ENCODE measurements at places on chromosomes 2 and 18.

DNA sequence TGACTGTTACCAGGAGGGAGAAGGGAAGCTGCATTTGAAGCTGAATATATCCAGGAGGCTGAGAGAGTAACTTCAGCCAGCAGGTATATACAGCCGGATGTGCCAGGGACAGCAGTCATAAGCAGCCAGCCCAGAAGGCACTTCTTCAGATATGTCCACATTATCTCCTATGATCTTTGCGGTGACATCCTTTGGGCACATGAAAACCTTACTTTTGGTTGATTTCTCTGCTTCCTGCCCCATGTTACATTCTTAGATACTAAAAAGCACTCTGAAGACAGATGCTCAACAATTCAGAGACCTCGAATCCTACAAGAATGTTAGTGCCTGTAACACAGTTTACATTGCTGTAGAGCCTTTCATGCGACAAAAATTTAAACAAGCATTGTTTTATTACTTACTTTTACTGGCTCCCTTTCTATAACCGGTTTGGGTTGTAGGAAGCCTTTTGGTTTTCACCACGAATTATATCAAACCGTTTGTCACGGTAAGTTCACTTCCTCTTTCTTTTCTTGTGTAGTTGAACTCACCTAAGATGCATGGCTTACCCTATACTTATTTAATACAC lies 50.3 kb upstream of the TLK1 start:
- DNase-seq: peak; percentile 75

GRCh38 chr2:12988279-12988678 lies 271.5 kb downstream of the TRIB2 start:
- no peak for DNase-seq

- DNase-seq: no peak
Measured at GRCh38 chr2:186595219-186595618, 5.4 kb downstream of the ITGAV start.

- DNase-seq: no peak
Measured at GRCh38 chr2:128969374-128969773, 650.7 kb upstream of the HS6ST1 start.

- DNase-seq: no peak
Measured at GRCh38 chr2:162063281-162063680, 10.7 kb downstream of the DPP4 start.

DNA sequence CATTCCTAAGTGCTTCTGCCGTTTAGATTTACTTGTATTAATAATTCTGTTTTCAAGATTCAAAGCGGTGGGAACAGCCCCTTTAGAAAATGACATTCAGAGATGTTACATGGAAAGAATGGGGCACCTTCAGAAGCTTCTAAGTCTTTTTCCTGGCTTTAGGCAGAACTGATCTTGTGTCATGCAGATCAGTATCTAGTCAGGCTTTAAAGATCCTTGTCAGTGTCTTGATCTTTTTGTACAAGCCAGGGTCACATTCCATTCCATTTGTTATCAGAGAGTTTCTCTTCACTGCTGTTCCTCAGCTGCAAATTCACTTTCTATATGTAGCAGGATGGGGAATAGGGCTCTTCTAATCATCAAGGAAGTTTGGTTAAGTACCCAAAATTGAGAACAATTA lies 275.3 kb downstream of the DCC start:
- DNase-seq: no peak

GRCh38 chr18:27780061-27780745 lies 396.7 kb downstream of the CDH2 start:
- no peak for DNase-seq

DNA sequence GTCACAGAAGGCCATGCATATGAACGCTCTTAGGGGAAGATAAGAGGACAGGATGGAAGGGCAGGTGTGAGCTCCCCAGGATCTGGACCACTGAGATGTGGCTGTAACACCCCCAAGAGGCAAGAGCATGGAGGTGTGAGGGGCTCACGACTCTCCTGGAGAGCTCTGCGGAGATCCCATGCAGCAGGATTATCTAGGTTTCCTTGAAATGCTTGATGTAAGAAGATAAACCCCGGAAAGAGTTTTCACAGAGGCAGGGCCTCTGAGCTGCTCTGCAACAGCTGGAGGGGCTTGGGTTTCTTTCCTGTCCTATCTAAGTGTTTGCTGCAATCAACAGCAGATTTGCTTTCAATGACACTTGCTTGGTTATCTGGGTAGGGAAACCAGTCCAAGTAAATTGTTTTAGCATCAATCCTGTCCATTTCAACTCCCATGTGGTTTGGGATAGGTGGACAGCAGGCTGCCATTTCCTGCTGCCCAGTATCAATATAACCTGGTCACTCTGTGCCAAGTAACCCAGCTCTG lies 138.9 kb downstream of the SMAD2 start:
- no peak for DNase-seq

- DNase-seq: peak; percentile 86
Measured at GRCh38 chr18:46155641-46156051, 51.5 kb downstream of the HAUS1 start.

GRCh38 chr2:134245340-134245984 lies 8.4 kb upstream of the MGAT5 start:
- DNase-seq: peak; percentile 88

DNA sequence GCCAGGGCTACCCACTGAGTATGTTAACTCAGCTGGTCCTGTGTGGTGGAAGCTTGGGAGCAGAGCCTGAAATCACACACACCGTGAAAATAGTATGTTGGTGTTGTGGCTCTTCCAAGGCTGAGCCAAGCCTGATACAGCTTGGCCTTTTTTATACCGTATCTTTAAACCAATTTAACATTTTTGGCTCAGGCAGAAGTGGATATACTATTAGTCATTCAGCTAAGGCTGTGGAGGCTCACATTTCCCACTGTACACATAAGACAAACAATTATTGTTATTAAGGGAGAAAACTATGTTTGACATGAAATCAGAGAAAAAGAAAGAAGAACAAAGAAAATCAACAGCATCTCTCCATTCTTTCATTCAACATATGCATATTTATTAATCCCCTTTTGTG lies 159.0 kb downstream of the BCL11A start:
- DNase-seq: no peak

DNA sequence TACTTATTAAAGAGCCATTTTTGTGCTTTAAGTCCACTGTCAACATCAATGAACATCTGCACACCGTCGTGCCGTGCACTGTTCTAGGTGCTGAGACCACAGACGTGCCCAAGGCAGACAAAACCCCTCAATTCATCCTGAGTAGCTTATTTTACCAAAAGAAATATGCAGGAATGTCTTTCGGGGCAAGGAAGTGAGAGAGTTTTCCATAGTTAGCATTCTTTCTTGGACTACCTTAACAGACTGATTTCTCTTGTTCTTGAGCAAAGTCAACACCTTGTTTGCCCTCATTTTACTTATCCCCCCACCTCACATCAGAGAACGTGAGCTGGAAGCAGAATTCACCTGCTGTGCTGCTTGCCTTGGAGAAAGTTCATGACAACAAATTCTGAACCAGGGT lies 69.3 kb downstream of the GATA6 start:
- DNase-seq: no peak

DNA sequence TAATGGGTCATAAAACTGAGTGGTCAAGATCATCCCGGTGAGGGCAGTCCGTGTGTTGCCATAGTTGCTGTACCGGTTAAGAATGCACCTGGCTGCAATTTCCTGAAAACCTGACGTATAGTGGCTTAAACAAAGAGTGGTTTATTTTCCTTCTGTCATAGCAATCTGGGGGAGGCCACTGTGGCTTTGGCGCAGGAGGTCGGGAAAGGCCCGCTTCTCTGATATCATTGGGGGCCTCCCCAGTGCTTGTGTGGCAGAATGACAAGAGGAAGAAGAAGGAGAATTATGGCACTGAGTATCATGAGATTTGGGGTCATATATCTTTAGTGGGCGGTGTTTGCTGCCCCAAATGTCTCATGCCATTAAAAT lies 4.4 kb downstream of the C2orf92 start:
- DNase-seq: no peak

GRCh38 chr2:240372101-240372500 lies 63.4 kb upstream of the GPC1 start:
- no peak for DNase-seq

DNA sequence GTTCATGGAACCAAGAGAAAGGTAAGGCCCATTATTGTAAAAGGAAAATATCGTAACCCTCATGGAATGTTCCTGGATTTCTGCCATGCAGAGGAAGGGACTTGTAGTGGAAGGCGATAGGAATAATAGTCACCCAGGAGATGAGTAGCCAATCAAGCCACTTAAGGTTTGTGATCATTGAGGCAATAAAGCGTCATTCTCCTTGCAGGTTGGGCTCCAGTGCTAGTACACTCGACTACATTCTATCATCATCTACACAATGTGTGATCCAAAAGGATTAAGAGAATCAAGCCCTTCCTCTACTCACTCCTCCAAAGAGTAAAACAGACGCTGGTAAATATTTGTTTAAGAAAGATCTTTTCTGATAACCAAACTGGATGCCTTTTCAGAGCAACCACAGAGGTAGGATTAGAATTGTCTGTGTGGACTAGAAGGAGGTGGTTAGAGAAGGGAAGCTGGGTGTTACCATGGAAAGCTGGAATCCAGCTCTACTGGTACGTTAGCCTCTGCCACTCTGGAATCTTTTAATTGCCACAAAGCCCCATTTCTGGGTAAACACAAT lies 245.7 kb downstream of the IKZF2 start:
- no peak for DNase-seq

DNA sequence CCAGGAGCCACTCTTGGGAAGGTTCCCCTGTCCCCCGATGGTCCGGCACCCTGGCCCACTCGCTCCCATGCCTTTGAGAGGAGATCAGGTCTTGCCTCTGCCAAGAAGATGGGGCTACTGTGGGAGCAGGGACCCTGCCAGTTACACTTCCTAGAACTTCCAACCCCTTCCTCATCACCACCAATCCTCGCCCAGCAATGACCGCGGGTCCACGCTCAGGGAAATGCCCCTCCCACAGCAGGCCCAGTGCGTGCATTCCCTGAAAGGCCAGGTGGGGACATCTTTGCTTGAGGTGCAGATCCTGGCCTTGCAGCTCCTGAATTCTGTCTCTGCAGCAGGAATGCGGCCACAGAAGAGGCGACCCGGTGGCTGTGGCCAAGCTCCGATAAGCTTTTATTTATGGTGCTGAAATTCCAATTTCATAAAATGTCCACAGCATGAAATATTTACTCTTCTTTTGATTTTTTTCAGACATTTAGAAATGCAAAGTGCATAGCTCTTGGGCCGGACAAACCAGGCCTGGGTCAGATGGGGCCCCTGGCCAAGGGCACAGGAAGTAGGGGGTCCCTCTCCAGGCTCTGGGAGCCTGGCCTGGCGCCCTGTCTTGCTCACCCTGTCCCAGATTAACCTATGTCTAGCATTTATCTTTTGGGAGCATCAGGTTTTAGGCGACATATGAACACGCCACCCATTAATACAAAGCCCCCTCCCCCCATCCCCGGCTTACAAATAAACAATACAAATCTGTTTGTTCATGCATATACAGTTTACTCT lies 29.8 kb downstream of the PXDN start:
- DNase-seq: no peak

DNA sequence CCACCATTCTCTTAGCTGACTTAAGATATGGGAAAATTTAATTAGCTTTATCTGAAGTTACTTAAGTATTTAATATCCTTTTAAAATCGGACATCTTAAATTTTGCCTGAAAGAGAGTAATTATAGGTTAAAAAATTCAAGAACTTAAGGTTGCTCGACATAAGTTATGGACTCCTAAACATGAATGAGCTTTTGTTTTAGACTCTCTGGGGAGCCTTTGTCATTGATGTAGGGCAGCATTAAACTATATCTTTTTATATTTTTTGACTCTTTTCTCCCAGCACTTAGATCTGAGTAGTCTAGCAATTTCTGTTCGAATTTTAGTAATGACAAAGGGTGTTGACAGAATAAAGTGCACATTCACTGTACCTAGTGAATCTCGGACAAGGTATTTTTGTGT lies 4.7 kb downstream of the PHLPP1 start:
- no peak for DNase-seq

GRCh38 chr18:79547413-79548076 lies 132.1 kb upstream of the CTDP1 start:
- DNase-seq: no peak
